ENCODE measurements at places on chromosomes 16 and 17.

DNA sequence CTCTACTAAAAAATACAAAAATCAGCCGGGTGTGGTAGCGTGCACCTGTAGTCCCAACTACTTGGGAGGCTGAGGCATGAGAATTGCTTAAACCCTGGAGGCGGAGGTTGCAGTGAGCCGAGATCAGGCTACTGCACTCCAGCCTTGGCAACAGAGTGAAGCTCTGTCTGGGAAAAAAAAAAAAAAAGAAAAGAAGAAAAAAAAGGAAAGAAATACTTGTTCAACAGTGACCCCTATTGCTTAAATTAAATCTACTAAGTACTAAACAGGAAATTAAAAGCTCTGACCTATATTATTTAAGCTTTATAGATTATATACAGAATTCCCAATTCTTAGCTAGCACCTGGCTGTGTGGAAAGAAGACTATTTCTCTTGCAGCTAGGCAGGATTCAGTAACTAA lies 48.9 kb downstream of the FBXL20 start:
- no peak for DNase-seq

DNA sequence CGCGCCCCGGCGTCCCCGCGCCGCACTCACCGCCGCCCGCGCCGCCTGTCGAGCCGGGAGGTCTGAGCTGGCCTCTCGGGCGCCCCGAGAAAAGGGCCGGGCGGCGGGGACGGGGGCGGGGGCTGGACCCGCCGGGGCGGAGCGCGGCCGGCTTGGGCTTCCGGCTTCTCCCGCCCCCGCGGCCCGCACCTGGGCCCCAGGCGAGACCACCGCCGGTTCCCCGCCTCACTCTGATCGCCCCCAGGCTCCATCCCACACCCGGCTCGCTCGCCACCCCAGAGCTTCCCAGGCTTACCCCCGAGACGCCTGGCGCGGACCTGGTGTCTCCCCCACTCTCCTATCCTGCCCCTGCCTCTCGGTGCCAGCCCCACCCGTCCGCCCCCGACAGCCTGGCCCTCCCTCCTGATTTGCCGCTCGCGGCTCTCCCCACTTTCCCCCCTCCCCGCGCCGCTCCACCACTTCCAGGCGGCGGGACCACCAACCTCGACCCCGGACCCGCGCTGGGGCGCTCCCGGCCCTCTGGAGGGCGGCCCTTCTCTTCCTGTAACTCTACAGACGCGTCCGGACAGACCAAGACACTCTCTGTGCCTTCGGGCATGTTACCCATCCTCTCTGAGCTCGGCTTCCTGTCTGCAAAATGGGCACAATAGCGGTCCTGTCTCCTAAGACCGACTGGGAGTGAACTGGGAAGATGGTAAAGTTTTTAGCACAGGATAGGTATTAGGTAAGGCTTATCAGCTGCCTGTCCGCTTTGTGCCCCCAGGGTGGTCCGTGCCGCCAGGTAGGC lies at the start of gene LITAF:
Gene LITAF, minus strand, starts transcription at position 64 of the 787 bp plus-strand sequence. CDS start 30,189 bp downstream, outside the sequence.
- peak; percentile 76 for DNase-seq

- DNase-seq = no peak
Observed at GRCh38 chr17:6241381-6241780, 171.2 kb downstream of the WSCD1 start.

- no peak for DNase-seq
Observed at GRCh38 chr16:55263271-55264250, 60.4 kb upstream of the IRX6 start.

- no peak for DNase-seq
Observed at GRCh38 chr16:4477966-4478365, 1.8 kb downstream of the HMOX2 start.

- DNase-seq = no peak
Observed at GRCh38 chr16:88499292-88499691, 46.2 kb downstream of the ZFPM1 start.

GRCh38 chr17:56549501-56549900 lies 44.0 kb upstream of the NOG start:
- DNase-seq = no peak

DNA sequence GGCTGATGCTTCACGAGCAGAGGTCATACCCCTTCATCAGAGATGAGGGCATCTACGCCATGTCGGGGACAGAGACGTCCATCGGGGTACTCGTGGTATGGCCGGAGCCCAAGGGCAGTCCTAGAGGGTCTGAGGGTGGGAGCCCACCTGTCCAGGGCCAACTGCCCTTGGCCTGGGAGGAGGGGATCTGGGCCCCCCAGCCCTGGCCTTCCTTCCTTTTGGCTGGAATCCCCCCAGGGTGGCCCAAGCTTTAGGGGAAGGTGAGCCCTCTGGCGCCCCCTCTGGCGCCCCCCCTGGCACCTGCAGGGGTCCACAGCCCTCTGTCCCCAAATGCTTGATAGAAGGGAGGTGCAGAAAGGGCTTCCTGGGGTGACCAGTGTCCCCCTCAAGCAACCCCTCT lies 69.3 kb downstream of the SCNN1B start:
- DNase-seq = no peak

DNA sequence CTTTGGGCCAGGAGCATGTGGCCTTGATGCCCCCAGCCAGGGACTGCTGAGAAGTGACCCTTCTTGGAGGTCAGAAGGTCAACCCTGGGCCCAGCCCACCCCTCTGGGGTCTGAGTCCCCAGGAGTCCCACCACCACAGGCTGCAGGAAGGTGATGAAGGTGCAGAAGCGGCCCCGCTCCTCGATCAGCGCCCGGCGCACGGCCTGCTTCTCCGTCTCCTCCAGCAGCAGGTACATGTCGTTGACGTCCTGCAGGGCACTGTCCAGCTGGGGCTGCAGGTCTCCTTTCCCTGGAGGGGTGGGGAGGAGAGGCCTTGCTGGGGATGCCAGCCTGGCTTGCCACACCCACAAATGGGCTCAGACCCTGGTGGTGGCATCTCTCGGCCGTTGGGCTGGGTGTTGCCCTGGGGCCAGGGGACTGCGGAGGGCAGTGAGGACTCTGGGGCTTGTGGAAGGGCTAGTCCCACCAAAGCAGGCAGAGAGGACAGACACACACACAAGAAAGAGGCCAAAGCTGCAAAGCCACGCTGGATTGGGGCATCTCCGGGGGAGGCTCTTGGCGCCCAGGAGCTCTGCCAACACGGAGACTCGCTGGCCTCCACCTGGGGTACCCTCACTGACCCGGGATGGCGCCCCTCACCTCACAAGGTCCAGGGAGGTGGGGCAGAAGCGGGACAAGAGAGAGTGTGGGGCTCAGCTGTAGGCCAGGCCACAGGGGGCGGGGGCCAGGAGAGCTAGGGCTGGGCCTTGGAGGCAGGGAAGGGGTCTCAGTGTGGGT lies 7.5 kb downstream of the MTSS2 start:
- DNase-seq = no peak

DNA sequence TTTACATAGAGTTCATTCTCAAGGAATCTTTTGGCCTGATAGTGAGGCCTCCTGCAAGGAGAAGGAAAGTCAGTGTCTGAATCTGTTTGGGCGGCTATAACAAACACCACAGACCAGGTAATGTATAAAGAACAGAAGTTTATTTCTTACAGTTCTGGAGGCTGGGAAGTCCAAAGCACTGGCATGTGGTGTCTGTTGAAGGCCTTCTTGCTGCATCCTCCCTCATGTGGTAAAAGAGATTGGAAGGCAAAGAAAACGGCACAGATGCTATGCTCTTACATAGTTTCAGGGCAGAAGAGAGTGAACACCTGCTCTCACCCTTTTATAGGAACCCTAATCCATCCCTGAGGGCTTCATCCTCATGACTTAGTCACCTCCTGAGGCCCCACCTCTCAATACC lies 31.2 kb upstream of the DNAJA2 start:
- DNase-seq = no peak

DNA sequence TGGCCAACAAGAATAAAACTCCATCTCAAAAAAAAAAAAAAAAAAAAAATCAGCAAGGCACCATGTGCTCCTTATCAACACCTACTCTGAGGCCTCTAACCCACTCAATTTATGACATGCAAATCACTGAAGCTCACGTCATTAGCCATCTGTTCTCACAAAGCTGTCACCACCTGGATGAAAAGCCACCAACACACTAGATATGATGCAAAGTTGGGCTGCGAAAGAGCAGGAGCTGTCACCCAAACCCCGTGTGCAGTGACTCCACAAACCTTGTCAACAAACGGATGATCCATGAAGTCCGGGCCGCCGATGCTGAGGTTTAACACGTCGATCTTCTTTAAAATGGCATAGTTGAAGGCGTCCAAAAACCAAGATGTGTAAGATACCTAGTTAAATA lies 25.3 kb downstream of the MBTPS1 start:
- no peak for DNase-seq

GRCh38 chr16:65118871-65119270 lies 3.0 kb downstream of the CDH11 start:
- DNase-seq = no peak

GRCh38 chr16:84501077-84501735 lies 3.3 kb downstream of the MEAK7 start:
- peak; percentile 27 for DNase-seq

DNA sequence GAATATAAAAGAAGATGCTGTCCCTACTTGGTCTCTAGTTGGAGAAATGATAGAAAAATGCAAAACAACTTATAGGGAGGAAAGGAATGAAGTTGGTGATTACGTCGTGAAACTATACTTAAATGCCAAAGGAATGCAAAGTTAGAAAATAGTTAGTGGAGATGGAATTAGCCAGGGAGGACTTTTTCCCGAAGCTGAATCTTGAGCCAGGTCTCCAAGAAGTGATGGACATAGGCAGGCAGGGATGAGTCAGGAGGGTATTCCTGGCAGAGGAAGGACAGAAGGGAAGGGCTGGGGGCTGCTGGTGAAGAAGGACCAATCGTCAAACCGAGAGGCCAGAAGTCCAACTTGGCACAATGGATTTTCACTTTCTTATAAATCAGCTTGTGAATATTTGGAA lies 1.8 kb downstream of the SNTB2 start:
- no peak for DNase-seq

DNA sequence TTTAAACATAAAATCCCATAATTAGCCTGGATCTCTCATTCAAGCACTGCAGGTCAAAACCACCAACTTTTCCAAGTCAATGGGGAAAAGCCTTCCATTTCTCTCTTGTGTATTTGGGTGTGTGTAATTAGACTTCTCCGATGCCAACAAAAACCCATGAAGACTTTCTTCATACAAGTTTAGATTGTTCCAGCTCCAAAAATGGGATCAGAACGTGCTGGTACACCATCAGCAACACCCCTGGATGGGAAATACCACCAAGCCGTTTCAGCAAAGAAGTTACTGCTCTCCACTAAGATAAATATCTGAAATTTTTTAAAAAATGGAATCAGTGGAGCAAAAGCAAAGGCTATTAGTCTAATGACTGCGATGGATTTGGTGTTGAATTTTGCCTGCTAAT lies 837.3 kb upstream of the SOX9 start:
- DNase-seq = no peak

GRCh38 chr17:54977744-54978143 lies 9.2 kb downstream of the STXBP4 start:
- DNase-seq = no peak

DNA sequence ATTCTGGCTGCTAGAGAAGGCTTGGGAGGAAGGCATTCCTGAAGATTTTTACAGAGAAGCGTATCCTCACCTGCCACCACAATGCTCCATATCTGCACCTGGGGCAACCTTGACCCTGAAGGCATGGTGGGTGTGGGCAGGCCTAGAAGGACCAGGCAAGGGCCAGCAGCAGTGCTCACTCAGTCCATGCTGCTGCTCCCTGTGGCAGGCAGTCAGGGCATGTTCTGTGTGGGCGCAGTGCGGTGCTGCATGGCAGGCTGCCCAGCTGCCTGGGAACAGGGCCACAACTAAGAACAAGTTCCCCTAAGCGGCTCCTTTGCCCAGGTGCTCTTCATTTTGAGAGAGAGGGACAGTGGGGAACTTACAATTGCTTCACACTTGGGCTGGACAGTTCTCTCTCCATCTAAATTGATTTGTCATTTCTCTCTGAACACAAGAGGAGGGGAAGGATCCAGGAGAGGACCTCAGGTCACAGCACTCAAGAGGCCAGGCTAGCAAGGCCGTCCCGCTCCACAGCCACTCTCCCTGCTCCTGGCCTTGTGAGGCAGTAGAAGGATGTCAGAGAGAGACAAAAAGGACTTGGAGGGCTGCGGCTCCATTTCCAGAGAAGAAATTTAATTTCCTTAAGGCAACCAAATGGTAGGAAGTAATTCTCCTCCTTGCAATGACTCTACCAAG lies 158.8 kb downstream of the AATF start:
- DNase-seq = no peak

- no peak for DNase-seq
Observed at GRCh38 chr17:65918916-65919315, 273.0 kb downstream of the CEP112 start.

- no peak for DNase-seq
Observed at GRCh38 chr17:54789101-54789880, 111.4 kb upstream of the TOM1L1 start.

DNA sequence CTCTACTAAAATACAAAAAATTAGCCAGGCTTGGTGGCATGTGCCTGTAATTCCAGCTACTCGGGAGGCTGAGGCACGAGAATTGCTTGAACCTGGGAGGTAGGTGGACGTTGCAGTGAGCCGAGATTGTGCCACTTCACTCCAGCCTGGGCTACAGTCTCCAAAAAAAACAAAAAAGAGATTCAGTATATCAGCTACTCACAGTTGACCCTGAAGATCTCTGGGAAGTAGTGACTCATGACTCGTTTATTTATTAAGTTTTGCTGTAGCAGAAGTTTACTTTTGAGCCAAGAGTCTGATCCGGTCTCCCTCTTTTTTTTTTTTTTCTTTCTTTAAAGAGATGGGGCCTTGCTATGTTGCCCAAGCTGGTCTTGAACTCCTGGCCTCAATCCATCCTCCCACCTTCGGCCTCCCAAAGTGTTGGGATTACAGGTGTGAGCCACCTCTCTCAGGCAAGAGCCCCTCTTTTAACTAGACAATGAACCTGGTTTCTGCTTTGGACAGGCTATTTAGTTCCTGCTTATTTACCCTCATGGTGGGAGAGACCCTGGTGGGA lies 4.4 kb downstream of the MVP start:
- no peak for DNase-seq

- DNase-seq = no peak
Observed at GRCh38 chr17:58165981-58166380, 801 bp upstream of the OR4D2 start.

- no peak for DNase-seq
Observed at GRCh38 chr17:46045639-46046038, 46.6 kb downstream of the STH start.

GRCh38 chr17:56987283-56987834 lies 9.4 kb downstream of the SCPEP1 start:
- no peak for DNase-seq

GRCh38 chr16:919658-920050 lies 51.1 kb downstream of the LMF1 start:
- no peak for DNase-seq

All from transverse colon (tissue), 4 donors.